Mesenteric fat pad (tissue), 1 donor: ENCODE measurements at places on chromosomes 11 and 22.
A peak's percentile ranks its signal among the peaks of the same experiment; 100 is the strongest.

GRCh38 chr11:6610591-6610990, 1.4 kb downstream of the TAF10 start:
- no peak for DNase-seq

DNA sequence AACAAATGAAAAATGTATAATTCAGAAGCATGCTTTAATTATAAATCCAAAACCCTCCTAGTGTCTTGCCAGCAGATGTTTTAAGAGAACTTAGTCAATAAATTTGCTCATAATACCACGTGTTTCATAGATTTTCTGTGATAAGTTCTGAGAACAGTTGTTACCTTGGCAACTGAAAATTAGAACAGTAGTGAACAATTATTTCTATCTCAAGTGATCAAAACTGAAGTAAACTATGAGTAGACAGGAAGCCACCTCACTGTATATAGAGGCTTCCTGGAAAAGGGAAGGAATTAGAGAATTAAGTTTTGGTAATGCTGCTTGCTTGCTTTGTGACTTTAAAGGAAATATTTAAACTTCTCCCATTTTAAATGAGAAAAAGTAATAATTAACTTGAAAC, 266.0 kb upstream of the ANO3 start:
- no peak for DNase-seq

DNA sequence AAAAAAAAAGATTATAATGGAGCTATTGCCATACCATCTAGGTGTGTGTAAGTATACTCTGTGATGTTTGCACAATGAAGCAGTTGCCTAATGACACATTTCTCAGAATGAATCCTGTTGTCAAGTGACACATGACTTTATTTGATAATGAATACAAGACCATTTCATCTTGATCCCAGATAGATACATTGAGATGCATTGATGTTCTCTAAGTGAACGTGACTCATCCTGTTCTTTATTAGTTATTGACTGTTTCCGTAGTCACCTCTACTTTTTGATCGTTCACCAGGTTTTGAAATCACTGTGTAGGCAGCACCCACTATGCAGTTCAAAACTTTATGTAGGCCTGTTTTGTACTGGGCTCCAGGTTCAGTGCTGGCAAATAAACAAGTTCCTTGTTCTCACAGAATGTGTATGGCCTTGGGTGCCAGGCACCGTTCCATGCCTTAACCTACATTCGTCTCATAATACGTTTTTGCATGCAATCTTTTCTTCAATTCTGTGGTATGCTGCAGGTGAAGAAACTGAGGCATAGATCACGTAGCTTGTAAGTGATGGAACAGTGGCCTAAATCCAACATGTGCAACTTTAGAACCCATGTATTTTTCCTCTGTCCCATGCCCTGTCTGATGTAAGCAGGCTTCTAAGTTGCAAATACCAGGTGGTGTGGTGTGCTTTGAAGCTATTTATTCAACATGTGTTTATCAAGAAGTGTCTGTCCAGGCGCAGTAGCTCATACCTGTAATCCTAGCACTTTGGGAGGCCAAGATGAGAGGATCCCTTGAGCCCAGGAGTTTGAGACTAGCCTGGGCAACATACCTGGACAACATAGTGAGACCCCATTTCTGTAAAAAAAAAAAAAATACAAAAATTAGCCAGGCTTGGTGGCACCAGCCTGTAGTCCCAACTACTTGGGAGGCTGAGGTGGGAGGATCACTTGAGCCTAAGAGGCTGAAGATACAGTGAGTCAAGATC, 10.4 kb downstream of the SREBF2 start:
- no peak for DNase-seq

DNA sequence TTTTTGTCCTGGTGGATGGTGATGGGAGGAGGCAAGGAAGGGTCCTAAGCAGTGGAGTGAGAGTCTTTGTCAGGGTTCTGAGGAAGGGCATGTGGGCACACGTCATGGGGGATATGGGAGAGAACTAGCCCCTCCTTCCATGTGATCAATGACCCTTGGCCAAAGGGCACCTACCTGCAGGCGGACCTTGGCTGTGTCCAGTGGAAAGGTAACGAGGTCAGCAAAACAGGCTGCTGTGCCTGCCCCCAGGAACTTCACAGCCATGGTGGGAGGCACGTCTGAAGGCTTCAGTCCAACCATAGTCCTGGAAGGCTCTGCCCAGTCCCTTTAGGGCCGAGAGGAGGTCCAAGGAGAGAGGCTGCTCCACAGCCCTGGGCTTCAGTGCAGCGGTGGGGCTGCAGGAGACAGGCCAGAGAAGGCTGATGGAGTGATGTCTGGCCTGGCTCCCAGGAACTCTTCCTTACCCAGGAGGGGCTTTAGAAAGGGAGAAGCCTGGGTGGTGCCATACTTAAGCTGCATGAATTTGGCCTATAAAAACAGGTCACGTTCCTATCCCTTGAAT, 2.1 kb downstream of the UCP3 start:
- DNase-seq, result peak; percentile 72

- DNase-seq, result no peak
Measured at GRCh38 chr11:15723966-15724365, 609.2 kb downstream of the INSC start.

GRCh38 chr11:8326337-8326736, 62.7 kb upstream of the LMO1 start:
- DNase-seq, result no peak

DNA sequence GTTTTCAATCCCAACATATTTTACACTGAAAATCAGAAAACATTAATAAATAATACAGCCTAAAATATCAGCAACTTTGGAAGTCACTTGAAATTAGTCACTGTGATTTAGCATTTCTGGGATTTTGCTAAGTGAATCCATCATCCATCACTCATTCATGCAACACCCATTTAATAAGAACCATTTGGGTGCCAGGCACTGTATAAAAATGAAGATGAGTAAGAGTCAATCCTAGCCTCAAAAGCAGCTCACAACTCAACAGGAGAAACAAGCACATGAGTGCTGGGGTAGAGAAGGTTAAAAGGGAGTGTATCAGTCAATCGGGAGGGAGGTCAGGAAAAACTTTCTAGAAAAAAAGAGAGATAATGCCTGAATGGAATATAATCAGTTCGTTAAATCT, 77.9 kb downstream of the PGR start:
- no peak for DNase-seq

GRCh38 chr11:91850021-91850420, 374.6 kb upstream of the FAT3 start:
- DNase-seq, result no peak

- DNase-seq, result no peak
Measured at GRCh38 chr11:117146521-117146920, 2.4 kb downstream of the PAFAH1B2 start.

DNA sequence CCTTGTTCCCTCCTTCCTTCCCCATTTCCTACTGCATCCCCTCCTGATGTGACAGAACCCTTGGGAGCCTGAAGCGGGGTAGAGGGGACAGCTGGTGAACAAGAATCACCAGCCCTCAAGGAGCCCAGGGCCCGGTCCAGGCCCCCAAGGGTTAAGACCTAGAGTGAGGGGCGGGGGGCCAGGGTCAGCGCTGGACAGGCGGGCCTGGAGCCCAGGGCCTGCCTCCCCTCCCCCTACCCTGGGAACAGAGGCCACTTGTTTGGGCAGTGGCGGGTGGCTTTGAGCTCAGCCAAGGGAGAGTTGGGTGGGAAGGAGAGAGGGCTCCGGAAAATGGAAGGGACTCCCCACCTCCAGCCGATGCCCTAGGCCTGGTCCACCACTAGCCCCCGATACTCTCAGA, 2.1 kb downstream of the ARAP1 start:
- DNase-seq, result no peak

DNA sequence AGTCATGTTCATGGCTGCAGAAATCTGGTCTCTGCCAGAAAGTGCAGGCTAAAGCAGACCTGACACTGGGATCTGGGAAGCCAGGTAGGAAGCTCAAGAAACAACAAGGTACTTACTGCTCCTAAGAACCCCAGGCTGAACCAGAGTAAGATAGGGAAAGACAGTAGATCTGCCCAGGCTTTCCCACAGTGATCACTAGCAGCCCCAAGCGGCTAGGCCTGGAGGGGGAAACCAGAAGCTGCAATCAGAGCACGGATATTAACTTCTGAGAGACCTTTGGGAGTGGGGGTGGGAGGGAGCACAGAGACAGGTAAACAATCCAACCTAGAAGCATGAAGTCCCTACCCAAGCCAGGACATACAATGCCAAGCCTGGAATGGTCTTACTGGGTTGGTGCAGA, 135.2 kb upstream of the C11orf58 start:
- no peak for DNase-seq

GRCh38 chr11:64216879-64217278, 9.1 kb downstream of the TRPT1 start:
- DNase-seq, result no peak

DNA sequence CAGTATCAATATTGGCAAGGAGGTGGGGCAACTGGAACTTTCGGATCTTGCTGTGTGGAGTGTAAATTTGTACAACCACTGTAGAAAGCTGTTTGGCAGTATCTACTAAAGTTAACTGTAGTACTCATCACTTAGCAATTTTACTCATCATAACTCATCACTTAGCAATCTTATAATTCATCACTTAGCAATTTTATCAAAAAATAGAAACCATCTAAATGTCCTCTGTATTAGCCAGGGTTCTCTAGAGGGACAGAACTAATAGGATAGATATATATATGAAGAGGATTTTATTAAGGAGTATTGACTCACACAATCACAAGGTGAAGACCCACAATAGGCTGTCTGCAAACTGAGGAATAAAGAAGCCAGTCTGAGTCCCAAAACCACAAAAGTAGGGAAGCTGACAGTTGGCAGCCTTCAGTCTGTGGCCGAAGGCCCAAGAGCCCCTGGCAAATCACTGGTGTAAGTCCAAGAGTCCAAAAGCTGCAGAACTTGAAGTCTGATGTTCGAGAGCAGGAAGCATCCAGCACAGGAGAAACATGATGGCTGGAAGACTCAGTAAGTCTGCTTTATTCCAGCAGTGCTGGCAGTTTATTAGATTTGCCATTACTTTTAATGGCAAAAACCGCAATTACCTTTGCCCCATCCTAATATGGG, 92.9 kb upstream of the USP47 start:
- no peak for DNase-seq

GRCh38 chr22:21632237-21632895, at the start of gene CCDC116:
TSS of gene CCDC116 (plus strand) at chr22:21632760. CDS start at chr22:21633182, 422 bp downstream.
- no peak for DNase-seq

GRCh38 chr11:66495401-66495854, 15.0 kb upstream of the BBS1 start:
- no peak for DNase-seq

DNA sequence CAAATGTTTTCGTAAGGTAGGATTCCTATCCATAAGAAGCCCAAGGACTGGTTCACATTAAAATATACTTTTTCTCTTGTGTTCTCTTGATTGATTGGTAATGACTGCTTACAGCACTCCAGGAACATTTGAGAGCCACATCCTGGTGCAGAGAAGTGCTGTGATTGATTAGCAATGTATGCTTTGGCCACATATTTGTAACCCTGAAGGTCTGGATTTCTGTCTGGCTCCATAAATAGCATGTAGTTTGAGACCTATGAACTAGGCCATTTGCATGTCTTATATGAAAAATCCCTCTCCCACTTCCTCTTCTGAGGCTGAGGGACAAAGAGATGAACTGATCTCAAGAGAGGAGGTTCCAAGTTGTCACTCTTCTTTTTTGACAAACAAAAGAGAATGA, 49.3 kb upstream of the CD44 start:
- no peak for DNase-seq
